Activated naive CD8-positive, alpha-beta T cell treated with anti-CD3 and anti-CD28 coated beads for 36 hours (primary cell): ENCODE measurements at places on chromosomes 1 and 21.

GRCh38 chr21:29647353-29647781 lies 292.4 kb downstream of the GRIK1 start:
- no peak overlapping the region for H3K27ac ChIP-seq
- no peaks in the 10 kb centered on the region for H3K4me1 ChIP-seq
- H3K4me3 ChIP-seq: no peak overlapping the region

- peak; percentile 54 for DNase-seq
- no peaks in the 10 kb centered on the region for H3K27me3 ChIP-seq
- H3K4me3 ChIP-seq: no peak overlapping the region
- H3K27ac ChIP-seq: peak overlapping the region; percentile 8
- H3K36me3 ChIP-seq: peaks cover 33% of the 10 kb centered on the region
Measured at GRCh38 chr1:111441573-111442192, 7.4 kb downstream of the WDR77 start.

DNA sequence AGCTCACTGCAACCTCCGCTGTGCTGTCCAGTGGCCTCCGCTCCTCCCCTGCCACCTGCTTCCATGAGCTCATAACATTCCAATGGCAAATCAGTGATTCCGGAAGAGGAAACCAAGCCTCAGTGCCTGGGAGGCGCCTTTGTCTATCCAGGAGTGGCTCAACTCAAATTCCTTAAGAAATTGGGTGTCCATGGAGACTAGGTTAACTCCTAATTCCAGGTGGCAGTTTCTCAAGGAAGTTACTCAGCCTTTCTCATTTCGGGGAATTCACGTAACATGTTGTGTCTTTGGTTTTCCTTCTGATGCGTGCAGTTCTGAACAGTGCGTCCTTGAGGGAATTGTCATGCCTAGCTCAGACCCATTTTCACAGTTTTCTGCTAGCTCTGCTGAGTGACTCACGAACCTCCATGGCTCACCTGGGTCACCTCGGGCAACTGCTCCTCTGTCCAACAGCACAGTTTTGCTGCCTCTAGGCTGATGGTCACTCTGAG lies 89.9 kb upstream of the DSCAM start:
- DNase-seq: no peak
- H3K4me1 ChIP-seq: no peaks in the 10 kb centered on the region
- no peak overlapping the region for H3K4me3 ChIP-seq
- peaks cover 9% of the 10 kb centered on the region for H3K27me3 ChIP-seq

DNA sequence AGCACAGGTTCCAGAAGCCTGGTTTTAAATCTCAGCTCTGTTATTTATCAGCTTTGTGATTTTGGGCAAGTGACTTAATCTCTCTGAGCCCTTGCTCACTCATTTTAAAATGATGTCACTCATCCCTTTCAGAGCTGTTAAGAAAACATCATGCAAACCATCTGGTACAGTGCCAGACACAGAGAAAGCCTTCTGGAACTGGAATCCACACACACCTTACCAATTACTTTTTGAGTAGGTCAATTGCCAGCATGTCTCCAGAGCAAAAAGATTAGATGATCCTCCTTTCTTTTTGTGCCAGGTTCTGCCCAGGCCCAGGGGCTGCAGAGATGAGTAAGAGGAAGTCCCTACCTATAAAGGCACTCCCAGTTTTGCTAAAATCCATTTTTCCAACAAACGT lies 61.3 kb downstream of the ROR1 start:
- H3K36me3 ChIP-seq: no peaks in the 10 kb centered on the region
- no peak for DNase-seq
- no peaks in the 10 kb centered on the region for H3K4me1 ChIP-seq
- H3K27ac ChIP-seq: no peak overlapping the region

DNA sequence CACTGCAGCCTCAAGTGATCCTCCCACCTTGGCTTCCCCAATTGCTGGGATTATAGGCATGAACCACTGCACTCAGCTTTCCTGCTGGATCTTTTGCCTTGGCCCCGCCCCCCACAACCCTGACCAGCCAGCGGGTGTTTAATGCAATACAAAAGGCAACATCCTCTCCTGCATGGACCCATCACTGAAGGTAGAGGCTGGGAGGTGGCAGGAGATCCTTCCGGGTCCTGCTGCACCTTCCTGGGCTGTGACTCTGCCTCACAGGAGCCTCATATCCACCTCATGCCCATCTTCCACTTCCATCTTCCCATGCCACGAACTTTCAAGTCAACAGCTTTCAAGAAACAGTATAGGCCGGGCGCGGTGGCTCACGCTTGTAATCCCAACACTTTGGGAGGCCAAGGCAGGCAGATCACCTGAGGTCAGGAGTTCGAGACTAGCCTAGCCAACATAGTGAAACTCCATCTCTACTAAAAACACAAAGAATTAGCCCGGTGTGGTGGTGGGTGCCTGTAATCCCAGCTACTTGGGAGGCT lies 11.7 kb upstream of the WNT9A start:
- no peak overlapping the region for H3K27ac ChIP-seq
- H3K36me3 ChIP-seq: no peaks in the 10 kb centered on the region
- H3K4me3 ChIP-seq: no peak overlapping the region

GRCh38 chr1:248225537-248225936 lies 5.7 kb upstream of the OR2M4 start:
- no peak overlapping the region for H3K27ac ChIP-seq
- DNase-seq: no peak
- peaks cover 4% of the 10 kb centered on the region for H3K27me3 ChIP-seq
- H3K4me3 ChIP-seq: no peak overlapping the region
- H3K36me3 ChIP-seq: no peaks in the 10 kb centered on the region

- H3K4me1 ChIP-seq: no peaks in the 10 kb centered on the region
- no peak overlapping the region for H3K27ac ChIP-seq
- H3K4me3 ChIP-seq: no peak overlapping the region
Measured at GRCh38 chr1:73859227-73859626, 338.7 kb downstream of the LRRIQ3 start.
